AG09309 (cell line): ENCODE measurements at places on chromosomes 6 and 20.

DNA sequence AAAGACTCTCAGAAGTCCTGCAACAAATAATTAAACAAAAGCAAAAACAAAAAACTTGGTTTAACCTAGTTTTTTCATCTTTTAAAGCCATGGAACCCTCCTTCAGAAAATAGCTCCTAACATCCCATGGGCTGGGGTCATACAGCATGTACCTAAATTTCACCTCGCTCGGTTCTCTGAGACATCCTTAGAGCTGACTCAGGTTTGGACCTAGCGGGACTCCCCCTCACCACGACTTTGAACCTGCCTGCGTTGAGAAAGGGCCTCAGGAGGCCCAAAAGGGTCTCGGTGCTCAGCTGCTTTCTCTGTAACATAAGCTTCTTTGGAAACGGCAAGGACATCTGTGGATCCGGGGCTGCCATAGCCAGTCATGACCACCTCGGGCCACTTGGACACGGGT is 112.8 kb downstream of the NFATC2 start:
- DNase-seq, result no peak

DNA sequence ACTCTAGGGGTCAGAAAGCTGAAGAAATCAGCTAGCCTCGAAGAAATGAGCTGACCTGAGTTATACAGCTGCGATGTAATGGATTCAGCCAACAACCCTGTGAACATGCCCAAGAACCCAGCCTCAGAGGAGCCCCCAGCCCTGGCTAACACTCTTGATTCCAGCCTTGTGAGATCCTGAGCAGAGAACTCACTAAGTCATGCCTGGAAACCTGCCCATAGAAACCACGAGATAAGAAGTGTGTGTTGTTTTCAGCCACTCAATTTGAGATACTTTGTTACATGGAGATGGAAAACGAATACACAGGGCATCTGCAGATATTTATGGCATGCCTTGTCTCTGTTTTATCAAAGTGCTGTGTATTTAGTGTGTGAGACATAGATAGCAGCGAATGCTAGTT is 265.2 kb downstream of the QKI start:
- DNase-seq, result no peak

DNA sequence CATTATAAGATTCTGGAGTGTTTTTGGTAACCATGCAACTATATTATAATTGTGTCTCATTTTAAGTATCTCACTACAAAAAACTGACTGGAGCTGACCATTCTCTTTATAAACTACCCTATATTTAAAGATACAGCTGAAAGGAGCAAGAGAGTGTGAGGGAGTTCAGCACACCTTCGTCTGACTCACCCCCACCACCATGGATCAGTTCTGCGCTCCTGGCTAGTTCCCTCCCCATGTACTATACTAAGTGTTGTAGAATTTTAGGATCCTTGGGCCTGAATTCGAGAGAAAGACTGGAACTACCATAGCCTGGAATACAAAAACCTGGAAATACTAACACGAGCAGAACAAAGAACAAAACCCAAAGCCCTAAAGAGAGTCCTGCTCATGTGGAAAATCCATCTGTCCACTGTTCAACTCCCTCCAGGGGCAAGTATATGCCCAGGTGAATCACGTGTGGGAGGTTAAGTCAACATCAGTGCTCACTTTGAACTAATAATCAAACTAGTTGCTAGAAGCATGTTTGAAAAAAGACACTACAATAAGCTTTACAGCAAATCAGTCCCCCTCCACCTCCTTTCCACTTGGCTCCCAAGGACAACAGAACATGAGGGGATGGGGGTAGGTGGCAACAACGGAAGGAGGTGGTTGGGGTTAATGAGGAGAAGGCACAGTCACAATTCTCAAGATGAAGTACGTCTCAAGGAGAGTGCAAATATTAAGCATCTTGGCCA is 46.8 kb downstream of the ELOVL5 start:
- DNase-seq, result no peak

DNA sequence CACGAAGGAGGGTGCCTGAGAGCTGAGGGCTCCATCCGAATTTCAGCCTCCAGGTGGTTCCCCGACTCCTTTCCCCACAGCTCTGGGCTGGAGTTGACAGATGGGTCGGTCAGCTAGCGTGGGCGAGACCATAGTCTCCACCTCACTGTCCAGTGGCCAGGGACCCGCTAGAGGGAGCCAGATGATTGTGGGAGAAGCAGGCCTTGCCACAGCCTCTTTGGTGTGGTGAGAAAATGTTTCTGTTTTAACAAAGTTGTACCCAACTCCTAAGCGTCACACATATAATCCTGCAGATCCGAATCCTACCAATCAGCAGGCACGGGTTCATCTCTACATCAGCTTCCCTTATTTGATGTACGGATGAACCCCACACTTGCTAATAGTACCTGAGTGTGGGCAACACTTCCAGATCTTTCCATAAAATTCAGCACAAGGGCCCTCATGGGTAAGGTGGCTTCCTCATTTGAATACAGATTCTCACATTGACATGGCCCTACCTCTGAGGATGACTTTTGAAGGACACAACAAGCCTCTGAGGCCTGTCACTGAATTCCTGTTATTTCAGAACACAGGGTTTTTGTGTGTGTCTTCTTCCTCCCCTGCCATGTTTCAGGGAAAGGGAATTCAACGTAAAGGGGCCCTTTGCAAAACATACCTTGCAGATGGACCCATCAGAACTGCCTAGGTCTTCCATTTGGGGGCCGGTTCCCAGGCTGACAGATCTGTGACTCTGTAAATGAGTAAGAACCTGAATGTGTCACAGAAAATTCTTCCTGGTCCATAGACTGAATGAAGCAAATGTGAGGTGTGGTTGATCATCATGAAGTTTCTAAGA is 103.2 kb upstream of the DUSP22 start:
- DNase-seq, result peak; percentile 42

DNA sequence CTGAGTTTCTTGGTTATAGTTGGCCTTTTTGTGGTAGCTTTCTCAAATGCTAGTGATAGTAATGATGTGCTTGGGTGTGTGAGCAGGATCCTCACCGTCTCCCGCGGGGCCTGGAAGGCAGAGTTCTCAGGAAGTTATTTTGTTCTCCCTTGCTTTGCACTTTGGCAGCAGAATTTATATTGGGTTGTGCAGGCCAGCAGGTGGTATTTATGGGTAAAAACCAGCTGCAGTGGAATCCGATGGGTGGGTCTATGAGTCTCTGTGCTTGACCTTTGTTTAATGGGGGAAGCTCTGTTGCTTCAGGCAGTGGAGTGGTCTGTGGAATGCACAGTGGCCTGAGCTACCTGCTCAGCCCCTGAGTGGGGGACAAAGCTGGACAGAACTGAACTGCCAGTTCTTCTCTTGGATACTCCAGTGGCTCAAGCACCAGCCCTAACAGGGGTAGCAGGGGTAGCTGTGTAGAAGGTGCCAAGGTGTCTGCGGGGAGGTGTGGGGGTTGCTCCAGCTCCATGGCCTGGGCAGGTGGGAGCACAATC is 27.3 kb downstream of the IGF2R start:
- DNase-seq, result no peak

DNA sequence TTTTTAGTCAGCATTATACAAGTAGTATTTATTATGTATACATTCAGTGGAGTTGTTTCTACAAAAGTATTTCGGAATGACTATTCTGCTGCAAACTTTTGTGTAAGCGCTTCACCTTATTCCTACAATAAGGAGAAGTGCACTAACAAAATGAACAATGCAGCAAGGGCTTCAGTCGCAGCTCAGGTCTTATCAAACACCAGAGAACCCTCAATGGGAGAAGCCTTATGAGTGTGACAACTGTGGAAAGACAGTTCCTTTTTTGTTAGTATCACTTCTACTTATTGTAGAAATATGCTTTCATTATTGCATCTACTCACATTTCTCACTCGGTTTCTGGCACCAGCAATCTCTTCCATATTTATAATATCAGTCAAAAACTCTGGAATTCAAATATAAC is 18.8 kb downstream of the ZKSCAN3 start:
- DNase-seq, result no peak

GRCh38 chr6:12440981-12441380 is 150.8 kb downstream of the EDN1 start:
- DNase-seq, result no peak

GRCh38 chr20:31894980-31895675 is 24.7 kb downstream of the TTLL9 start:
- DNase-seq, result peak; percentile 74

GRCh38 chr6:3806169-3806922 is 42.8 kb upstream of the FAM50B start:
- no peak for DNase-seq

DNA sequence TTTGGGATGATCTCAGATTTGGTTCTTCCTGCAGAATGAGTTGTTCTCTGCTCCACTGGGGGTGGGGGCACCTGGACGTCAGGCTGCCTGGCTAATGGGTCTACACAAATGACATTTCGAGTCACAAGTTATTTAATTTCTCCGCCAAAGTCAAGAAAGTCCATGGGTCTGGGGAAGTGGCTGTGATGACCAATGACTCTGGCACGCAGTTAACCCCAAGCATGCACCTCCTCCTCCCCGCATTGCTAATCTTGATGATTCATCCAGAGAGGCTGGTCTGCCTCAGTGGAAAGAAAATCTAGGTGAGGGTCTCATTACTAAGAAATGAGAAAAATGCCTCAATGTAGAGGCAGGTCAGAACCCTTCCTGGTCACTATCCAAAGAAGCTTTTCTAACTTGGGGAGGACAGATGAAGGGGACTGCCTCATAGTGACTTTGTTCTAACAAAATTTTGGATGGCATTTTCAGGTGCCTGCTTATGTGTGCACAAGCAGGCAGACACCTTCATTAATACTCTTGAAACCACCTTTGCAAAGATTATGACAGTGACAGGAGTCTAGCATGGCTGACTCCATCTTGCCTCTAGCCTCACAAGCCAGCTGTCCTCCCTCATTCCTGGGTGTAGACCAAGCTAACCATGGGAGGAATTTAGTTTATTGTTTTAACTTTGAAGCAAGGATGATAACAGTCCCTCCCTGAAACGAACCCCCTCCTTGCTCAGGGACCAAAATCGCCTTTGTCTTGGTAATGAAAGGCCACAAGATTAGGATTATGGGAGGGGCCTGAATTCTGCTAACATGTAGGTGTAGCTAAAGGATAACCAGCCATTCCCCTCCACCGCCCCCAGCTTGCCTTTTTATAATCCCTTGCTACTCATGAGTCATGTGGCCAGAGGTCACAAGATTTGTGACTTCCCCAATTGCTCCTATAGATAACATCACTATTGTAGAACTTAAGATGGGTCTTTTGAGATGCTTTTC is 98.6 kb upstream of the MRPS10 start:
- peak; percentile 65 for DNase-seq

DNA sequence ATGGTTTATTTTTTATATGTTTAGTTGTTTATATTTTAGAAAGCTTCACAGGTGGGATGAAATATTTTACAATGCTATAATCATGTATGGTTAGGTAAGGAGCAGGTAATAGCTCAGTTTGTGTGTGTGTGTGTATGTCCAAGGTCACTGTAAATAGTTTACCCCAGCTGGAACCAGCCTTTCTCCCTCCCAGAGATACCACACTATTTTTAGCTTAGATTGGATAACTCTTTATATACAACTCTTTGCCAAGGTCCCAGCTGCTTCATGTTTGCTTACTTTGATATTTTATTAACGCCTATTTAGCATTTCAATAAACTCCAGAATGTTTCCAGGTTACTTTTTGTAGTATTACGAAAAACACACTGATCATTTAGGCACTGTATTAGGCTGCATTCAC is 1.8 kb upstream of the PEX7 start:
- DNase-seq, result no peak

GRCh38 chr6:87154641-87154992 is 748 bp upstream of the ZNF292 start:
- peak; percentile 60 for DNase-seq

- DNase-seq, result no peak
Observed at GRCh38 chr6:109740787-109741186, 49.7 kb downstream of the FIG4 start.

GRCh38 chr6:14396826-14397517 is 279.4 kb downstream of the CD83 start:
- DNase-seq, result no peak

DNA sequence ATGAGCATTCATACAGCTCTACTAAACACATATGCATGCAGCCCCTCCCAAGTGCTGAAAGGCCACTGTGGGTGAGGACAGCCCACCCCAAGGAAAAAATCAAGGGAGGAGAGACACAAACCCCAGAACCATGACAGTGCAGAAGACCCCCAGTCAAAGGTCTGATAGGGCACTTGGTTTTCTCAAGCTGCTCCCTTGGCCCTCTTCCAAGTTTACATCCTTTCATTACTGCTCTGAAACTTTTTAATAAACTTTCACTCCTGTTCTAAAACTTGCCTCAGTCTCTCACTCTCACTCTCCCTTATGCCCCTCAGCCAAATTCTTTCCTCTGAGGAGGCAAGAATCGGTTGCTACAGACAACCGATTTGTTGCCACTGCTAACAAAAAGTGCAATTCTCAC is 24.9 kb downstream of the IPCEF1 start:
- no peak for DNase-seq

DNA sequence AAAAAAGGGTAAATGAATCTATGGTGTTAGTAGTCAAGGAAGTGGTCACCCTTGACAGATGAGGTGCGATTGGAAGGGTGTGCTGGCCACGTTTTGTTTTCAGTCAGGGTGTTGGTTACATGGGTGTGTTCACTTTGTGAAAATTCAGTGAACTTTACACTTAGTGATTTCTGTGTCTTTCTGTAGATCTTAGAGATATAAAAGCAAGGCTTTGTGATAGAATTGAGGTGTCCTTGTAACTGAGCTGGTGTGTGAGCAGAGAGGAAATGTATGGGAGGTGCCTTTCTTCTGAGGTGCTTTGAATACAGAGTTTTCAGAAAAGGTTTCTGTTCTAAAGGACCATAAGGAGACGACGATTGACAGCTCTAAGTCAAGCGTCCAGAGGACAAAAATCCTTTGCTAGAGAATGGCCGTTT is 90.5 kb downstream of the SAMD3 start:
- DNase-seq, result no peak

- no peak for DNase-seq
Observed at GRCh38 chr6:117495869-117496268, 13.4 kb downstream of the DCBLD1 start.

- no peak for DNase-seq
Observed at GRCh38 chr20:56579301-56579710, 46.3 kb downstream of the FAM209B start.

GRCh38 chr6:151639750-151640149 is 145.9 kb downstream of the CCDC170 start:
- DNase-seq, result no peak

GRCh38 chr6:5125152-5126006 is 40.2 kb downstream of the PPP1R3G start:
- DNase-seq, result no peak

DNA sequence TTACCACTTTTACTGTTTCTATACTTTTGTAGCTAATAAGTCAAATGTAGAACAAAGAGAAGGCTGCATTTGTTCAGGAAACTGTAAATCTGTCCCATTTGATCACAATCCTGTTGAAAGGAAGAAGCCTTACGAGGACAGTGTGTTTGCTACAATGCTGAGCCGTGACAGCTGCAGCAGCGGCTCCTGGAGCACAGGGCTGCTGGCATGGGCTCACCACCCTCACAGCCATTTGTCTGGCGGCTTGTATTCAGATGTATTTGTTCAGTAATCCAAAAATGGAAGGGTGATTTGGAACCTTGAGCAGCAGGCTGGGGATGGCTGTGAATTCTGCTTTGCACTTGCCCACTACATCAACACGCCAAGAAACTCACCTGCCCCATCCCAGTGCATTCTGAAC is 5.7 kb downstream of the TUBB2A start:
- no peak for DNase-seq
